GM04503 (cell line): ENCODE measurements at places on chromosomes 6 and 20.

DNA sequence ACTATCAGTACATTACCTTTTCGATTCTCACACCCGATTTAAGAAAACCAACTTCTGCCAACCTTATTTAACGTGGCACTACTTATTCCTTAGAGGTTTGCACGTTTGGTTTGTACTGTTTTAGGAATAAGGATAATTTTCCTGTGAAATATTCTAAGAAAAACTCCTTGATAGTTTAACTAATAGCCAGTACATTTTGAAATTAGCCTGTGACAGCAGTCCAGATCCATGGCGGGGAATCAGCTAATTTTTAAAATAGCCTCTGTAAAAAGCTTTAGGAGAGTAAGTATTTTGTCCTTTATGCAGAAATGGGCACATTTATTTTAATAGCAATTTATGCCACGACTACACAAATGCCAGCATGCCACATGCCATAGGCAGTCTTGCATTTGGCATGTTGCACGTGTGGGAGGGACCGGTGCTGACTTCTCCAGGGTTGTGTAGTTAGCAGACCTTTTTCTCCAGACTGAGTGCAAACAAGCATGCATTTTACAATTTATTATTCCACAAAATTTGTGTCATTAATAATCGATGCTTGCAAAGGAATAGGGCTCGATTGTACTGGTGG lies 6.2 kb downstream of the FOXC1 start:
- no peak for DNase-seq

DNA sequence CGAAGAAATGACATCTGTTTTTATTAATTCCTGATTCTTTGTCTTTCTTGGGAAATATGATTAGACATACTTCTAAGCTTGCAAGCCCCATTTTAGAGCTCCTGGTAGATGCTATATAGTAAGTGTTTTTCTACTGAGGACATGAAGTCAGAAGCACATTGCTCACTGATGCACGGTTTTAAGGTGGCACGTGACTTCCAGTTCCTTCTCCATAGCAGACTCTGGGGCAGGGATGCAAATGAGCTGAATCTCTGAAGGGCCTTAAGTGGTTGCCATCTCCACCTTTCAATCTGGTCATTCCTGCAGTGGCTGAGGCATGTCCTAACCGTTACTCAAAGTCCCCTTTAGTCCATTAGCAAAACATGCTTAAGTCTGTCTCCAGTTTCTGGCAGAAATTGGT lies 421.2 kb upstream of the HTR1E start:
- DNase-seq = no peak

DNA sequence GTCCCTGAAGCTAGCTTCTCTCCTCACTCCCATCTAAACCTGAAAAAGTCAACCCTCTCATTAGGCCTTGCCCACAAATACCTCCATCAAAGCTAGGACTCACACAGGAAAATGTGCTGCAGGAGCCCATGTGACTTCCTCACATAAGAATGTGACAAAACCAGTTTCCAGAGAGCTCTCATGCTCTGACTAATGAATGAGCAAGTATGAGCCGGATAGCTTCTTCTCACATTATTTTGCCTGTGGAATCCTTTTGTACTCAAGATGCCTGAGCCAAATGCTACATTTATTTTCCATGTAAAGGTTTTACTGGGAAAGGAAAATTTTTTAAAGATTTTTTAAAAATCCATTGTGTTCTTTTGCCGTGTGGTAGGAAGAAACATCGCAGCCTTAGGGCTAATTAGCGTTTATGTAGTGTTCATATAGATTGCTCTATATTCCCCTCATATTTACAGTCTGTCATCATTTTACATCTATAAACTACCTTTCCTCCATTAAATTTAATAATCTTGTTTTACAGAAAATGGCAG lies 68.6 kb upstream of the CCN6 start:
- DNase-seq = peak; percentile 94

GRCh38 chr6:89768324-89768723 lies 51.3 kb downstream of the MDN1 start:
- no peak for DNase-seq

- DNase-seq = no peak
Observed at GRCh38 chr6:9841886-9842725, 572.8 kb downstream of the TFAP2A start.

DNA sequence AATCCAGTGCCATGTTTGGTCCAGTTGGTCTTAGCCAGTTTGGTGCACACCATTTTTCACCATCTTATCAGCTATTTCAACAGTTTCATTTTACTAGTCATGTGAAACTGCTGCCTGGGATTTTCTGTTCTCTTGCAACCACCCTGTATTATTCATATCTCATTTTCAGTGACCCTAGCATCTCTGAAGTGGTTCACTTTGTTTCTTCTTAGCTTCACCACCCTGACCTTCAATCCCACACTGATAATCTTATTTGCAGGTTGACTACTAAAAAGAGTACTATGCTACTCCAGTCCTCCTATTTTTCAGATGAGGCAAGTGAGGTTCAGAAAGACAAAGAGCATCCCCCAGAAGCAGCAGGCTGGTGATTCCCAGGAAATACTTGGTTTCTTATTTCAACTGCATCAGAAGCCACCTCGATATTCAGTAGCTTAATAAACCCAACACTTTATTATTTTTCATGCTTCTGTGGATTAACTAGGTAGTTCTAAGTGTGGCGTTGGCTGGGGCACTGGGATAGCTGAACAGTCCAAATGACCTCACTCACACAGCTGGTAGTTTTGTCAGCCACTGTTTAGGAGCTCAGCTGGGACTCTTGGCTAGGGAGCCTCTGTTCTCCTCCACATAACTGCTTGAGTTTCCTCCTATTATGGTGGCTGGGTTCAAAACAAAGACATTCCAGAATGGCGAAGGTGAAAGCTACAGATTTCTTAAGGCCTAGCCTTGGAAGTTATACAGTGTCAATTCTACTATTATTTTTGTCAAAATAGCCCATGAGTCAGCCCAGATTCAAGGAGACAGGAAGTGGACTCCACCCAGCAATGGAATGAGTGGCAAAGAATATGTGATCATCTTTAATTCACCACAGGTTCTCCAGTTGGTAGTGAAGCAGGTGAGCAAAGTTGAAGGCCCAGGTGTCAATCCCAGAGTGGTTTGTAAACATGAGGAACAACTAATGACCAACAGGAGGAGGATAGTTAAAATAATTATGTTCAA lies 40.6 kb downstream of the BPIFB4 start:
- no peak for DNase-seq

- peak; percentile 94 for DNase-seq
Observed at GRCh38 chr20:43844778-43845614, 69.7 kb upstream of the TOX2 start.
